ENCODE measurements at places on chromosomes 5 and 9.

DNA sequence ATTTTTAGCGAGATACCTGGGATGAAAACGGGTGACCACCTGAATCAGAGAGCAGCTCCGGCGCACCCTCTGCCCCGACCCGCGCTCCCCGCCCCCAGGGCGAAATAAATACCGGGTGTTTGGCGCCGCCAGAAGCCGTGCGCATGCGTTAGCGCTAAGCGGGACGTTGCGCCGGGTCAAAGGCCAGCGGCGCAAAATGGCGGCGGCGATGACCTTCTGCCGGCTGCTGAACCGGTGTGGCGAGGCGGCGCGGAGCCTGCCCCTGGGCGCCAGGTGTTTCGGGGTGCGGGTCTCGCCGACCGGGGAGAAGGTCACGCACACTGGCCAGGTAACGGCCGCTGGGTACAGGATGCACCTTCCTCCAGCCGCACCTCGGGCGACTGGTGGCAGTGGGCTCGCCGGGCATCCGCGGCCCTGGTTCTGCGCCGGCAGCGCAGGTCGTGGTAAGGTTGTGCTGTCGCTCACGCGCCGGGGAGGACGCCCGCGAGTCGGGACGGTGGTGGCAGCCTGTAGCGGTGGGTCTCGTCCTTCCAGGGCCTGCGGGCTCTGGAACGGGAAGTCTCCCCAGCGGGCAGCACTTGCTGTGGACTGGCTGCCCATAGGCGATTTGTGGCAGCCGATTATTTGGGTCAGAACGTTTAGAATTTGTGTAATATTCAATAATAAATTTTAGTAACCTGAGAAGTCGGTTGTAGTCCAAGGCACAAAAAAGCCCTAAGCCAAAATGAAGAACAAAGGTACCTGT, at the start of gene NDUFS6:
TSS of gene NDUFS6 (plus strand) at position 186 of the 745 bp plus-strand sequence. CDS start at position 197, 11 bp downstream.
- peak; percentile 72 for DNase-seq

GRCh38 chr5:32812399-32812798, 101.3 kb downstream of the NPR3 start:
- no peak for DNase-seq

GRCh38 chr9:89352874-89353649, 34.8 kb downstream of the SECISBP2 start:
- DNase-seq, result no peak

DNA sequence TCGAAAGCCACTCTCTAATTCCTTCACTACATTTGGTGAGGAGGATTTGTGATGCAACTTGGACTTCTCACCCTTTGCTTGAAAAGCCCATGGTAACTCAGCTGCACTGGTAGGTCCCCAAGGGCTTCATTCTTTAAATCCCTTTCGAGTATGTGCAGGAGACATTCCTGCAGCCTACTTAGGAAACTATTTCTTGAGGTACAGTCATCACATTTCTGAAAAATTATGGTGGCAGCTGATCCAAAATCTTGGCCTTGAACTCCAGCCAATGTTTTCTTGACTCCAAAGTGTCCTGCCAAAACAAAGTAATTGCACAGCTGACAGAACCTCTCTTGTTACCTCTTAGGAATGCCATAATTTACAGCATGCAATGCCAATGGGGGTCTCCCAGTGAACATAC, 99.7 kb downstream of the NPR3 start:
- DNase-seq, result no peak
